Stimulated activated CD8-positive, alpha-beta memory T cell treated with anti-CD3 and anti-CD28 coated beads, Interleukin-2, amount 100 ng/mL, for 1 hour (primary cell): ENCODE measurements at places on chromosomes 12 and 14.

- DNase-seq: no peak
Observed at GRCh38 chr12:122243965-122244364, 18.1 kb upstream of the DIABLO start.

- no peak for DNase-seq
Observed at GRCh38 chr12:114995891-114996290, 311.9 kb upstream of the TBX3 start.

GRCh38 chr12:57309420-57309819 is 58.4 kb upstream of the STAC3 start:
- DNase-seq: no peak

DNA sequence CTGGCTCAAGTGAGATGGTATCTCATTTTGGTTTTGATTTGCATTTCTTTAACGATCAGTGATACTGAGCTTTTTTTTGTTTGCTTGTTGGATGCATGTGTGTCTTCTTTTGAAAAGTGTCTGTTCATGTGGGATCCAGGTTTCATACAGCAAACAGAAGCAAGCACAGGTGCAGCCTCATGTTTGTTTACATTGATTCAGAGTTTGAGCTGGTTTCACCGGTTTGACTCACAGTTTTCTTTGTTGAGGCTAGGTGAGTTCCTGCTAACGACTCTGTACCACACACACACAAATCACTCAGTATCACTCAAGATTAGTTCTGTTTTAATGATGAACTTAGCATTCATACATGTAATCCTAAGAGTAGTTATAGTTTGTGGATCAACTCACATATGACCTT is 3.7 kb downstream of the OR10G2 start:
- DNase-seq: no peak

DNA sequence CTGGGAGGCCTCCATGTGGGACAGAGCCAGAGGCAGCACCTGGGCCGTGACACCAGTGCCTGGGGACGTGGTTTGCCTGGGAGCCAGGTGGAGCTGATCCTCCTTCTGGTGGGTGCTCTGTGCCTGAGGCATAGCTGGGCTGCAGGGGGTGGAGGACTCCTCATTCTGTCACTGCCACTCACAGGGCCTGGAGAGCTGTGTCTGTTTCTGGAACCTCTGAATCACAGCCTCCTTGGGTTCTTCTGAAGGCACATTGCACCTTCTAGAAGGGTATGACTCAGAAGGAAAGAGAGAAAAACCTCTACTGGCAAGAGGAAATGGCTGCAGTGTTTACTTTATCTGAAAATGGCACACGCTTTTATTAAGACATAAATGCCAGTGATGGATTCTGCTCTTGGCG is 659.8 kb downstream of the VRK1 start:
- no peak for DNase-seq
